ENCODE measurements at places on chromosomes 7 and 10. TPM values are rescaled to one million over a fixed set of nuclear protein-coding genes. Genes with fewer than 3 reads are reported as not detected.
A peak's percentile ranks its signal among the peaks of the same experiment; 100 is the strongest.

The FAM180A gene
- 12.6 TPM for total RNA-seq

- H3K27me3 ChIP-seq, result no peaks in the 10 kb centered on the region
- H3K36me3 ChIP-seq, result no peaks in the 10 kb centered on the region
- no peak overlapping the region for H3K27ac ChIP-seq
- no peak overlapping the region for H3K4me3 ChIP-seq
- DNase-seq, result no peak
Measured at GRCh38 chr7:113004726-113005454, 81.7 kb downstream of the GPR85 start.

DNA sequence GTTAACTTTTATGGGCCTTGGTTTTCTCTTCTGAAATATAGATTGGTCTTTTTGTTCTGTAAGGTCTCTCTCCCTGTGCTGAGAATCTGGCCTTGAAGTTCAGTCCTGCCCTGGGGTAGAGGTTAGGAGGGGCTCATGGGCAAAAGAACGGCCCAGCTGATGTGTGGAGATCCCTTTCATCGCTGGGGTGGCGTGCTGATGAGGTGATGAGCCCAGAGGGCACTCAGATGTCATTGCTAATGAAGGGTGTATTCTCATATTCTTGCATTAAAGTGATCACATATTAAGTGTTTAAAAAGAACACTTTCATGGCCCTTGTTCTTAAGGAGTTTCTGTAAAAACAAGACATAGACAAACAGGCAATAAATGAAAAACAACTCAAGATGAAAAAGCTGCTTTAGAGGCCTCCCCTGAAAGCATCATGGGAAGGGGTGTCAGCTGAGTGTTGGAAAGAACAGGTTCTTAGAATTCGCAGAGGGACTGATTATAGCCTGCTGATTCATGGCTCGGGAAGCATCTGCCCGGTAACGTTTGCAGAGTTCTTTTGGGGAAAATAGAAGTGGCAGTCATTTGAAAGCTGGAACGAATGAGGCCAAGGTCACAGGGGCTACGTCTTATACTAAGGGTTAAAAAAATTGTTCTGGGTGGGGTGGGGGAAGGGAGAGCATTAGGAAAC, 72.5 kb upstream of the GPR158 start:
- H3K27ac ChIP-seq, result no peak overlapping the region
- DNase-seq, result no peak
- no peaks in the 10 kb centered on the region for H3K4me1 ChIP-seq
- no peaks in the 10 kb centered on the region for H3K27me3 ChIP-seq
- H3K4me3 ChIP-seq, result no peak overlapping the region

DNA sequence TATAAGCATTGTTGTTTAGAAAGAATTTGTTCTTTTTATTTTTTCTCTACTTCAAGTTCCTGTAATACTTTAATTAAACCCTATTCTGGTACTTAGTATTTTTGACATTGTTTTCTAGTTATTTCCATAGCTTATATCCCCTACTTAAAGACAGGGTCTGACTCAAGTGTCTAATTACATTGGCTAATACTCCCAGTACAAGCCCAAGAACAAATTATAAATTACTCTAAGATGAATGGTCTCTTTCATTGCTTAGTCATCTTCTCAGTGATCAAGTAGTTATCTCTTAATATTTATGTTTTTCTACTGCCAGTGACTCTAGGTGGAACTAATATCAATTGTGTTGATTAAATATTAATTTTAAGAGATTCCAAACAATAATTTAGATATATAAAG, 21.6 kb downstream of the AHR start:
- no peak for DNase-seq
- no peaks in the 10 kb centered on the region for H3K4me1 ChIP-seq
- peak overlapping the region; percentile 47 for H3K27ac ChIP-seq
- H3K36me3 ChIP-seq, result no peaks in the 10 kb centered on the region

DNA sequence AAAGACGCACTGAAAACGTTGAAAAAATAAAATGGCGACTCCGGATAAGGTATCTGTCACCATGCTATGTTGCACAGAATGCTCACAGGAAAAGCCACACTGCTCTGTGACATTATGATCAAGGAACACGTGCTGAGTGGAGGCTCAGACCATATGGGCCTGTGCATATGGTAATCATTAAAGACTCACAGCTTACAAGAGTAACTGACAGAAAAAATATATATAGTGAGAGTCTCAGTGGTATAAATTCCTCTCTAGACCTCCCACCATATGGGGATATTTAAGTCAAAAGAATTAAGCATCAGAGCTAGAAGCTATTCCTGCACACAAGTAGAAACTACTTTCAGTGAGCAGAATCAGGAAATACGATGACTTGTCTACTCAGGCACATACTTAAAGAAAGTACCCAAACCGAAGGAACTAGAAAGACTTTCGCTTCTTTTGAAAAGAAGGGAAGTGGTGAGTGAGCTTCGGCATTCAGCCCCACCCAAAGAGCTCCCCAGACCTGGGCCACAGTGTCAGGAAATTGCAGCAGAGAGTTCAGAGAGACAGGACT, 65.1 kb upstream of the MPP7 start:
- no peaks in the 10 kb centered on the region for H3K36me3 ChIP-seq
- H3K4me1 ChIP-seq, result no peaks in the 10 kb centered on the region
- DNase-seq, result no peak
- no peak overlapping the region for H3K27ac ChIP-seq
- no peak overlapping the region for H3K4me3 ChIP-seq
- H3K27me3 ChIP-seq, result no peaks in the 10 kb centered on the region

- no peaks in the 10 kb centered on the region for H3K27me3 ChIP-seq
- no peak for DNase-seq
- H3K27ac ChIP-seq, result no peak overlapping the region
Measured at GRCh38 chr7:148927123-148928045, 43.3 kb upstream of the EZH2 start.

DNA sequence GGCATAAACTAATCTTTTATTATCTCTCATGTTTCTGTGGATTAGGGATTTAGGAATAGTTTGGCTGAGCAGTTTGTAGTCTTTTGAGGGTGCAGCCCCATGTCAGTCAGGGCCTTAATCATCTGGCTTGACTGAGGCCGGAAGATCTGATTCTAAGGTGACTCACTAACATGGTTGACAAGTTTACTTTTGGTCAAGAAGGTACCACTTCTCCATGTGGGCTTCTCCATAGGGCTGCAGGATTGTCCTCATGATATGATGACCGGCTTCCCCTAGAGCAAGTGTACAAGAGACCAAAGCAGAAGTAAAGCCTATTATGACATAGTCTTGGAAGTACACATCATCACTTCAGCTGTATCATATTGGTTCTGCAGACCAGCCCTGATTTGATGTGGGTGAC, 45.9 kb upstream of the OIT3 start:
- no peak overlapping the region for H3K27ac ChIP-seq
- DNase-seq, result no peak
- H3K36me3 ChIP-seq, result no peaks in the 10 kb centered on the region
- no peaks in the 10 kb centered on the region for H3K4me1 ChIP-seq
- H3K4me3 ChIP-seq, result no peak overlapping the region

All from uterus (tissue), 4 donors.